ENCODE measurements at places on chromosomes 6 and 20.

DNA sequence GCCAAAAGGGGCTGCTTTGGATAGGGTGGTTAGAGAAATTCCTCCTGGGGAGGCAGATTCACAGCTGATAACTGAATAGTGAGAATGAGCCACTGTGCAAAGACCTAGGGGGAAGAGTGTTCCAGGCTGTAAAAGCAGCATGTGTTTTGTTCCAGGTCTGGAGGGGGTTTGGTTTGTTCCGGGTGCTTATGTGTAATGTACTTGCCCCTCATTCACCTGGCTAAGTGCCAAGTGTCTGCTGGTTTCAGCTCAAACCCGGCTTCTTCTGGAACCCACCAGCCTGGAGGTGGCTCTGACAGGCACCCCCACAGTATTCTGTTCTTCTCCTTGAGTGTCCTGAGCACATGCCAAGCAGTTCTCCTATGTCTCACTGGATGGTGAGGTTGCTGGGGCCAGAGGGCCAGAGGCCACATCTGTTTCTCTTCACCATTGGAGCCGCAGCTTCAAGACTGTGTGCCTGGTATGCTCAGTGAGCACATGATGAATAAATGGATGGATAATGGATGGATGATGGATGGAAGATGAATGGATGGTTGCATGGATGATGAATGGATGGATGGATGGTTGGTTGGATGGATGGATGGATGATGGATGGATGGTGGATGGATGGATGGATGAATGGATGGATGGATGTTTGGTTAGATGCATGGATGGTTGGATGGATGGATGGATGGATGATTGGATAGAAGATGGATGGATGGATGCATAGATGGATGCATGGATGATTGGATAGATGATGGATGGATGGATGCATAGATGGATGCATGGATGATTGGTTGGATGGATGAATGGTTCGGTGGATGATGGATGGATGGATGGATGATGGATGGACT lies 227.6 kb downstream of the BMP7 start:
- DNase-seq: no peak

DNA sequence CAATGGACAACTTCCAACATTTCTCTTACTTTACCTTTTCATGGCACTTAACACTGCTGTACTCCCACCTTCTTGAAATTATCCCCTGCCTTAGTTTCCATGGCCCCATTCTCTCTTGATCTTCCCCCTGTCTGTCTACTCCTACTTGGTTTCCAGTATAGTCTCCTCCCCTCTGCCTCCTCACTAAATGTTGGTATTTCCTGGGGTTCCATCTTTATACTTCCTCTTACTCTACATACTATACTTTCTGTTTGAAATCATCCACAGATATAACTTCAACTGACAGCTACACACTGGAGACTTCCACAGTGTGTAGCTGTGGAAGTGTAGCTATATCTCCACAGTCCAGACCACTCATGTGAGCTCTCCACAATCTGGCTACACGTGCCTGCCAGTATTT lies 13.5 kb downstream of the ZHX3 start:
- no peak for DNase-seq

DNA sequence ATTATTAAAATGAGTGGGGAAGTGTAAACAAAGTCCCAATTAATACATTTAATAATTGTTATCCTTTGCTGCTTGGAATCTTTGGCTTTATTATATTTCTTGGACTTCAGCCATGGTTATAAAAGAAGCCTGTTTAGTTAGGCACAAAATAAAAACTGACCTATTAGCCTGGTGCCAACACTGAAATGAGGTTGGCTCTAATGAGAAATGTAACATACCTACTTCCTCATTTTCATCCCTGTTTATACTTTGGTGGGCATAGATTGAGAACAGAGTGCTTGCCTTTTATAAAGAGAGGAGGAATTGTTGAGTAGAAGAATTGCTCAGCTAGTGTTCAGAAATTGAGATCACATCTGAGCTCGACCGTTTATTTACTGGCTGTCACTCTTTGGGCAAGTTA lies 471.3 kb downstream of the UTRN start:
- no peak for DNase-seq

- no peak for DNase-seq
Measured at GRCh38 chr6:145733810-145734209, 1.5 kb downstream of the EPM2A start.

DNA sequence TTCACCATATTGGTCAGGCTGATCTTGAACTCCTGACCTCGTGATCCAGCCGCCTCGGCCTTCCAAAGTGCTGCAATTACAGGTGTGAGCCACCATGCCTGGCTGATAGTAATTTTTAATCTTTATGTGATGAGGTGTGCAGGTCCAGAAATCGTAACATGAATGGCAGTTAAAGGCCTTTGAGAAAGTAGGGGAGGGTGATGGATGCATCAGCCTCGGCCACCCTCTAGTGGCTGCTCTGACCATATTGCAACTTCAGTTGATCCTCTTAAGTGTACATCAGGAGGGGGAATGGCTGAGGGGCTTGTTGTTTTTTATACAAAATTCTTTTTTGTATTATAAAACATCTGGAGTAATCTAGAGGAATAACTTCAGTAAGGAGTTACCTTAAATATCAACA lies 193.0 kb downstream of the ZFAND3 start:
- DNase-seq: no peak

- DNase-seq: no peak
Measured at GRCh38 chr6:122677406-122677805, 67.2 kb downstream of the PKIB start.

DNA sequence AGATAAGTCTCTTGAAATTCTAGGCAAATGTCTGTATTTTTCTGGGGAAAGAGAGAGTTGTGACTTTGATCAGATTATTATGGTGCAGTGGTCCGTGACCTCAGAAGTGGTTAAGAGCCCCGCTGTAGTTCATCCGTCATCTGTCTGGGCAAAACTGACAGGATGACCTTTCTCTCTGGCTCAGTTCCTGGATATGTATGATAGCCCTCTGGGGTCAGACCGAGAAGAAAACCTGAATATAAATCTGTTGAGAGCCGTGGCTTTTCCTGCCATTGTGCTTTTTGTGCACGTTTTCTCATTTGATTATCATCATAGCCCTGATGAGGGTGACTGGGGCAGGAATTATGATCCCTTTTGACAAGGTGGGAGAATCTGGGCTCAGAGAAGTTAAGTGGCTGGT lies 26.5 kb downstream of the GHRH start:
- DNase-seq: no peak

GRCh38 chr6:3208098-3208774 lies 19.2 kb downstream of the TUBB2B start:
- no peak for DNase-seq

DNA sequence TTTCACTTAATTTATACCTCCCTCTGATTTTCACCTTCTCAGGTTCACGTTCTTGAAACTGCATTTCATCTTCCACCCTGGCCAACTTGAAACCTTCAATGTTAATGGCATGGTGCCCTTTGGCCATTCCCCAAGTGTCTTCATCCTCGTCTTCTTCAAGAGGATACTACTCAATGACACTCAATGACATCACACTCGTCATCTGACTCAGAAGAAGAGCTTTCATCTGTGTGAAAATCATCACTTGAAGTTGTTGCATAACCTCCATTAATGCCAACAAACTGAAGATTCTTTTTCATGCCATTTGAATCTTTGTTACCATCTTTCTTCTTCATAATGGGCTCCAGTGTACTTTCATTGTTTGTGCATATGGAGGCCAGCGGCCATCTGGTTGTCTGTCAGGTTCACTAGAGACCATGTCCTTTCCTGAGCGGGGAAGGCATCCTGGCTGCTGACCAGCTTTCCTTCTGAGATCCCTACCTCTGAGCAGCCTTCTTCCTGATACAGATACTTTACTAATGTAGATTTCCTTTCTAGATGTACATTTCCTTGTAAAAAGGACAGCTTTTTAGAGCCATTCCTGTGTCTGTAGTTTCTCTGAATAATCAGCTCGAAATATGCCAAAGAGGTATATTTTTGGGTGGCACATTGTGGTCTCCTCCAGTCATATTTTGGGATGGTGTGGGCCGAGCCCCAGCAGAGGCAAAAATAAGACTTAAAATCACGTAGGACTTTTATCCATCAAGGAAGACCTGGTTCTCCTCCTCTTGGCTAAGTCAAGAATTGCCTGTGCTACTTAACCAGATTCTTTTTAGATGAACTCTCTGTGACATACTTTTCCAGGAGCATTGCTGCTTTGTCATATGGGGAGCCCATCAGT lies 21.3 kb downstream of the TRMT6 start:
- no peak for DNase-seq

GRCh38 chr6:111520524-111520923 lies 37.5 kb upstream of the REV3L start:
- no peak for DNase-seq

GRCh38 chr6:95249175-95249574 lies 328.2 kb upstream of the MANEA start:
- no peak for DNase-seq

DNA sequence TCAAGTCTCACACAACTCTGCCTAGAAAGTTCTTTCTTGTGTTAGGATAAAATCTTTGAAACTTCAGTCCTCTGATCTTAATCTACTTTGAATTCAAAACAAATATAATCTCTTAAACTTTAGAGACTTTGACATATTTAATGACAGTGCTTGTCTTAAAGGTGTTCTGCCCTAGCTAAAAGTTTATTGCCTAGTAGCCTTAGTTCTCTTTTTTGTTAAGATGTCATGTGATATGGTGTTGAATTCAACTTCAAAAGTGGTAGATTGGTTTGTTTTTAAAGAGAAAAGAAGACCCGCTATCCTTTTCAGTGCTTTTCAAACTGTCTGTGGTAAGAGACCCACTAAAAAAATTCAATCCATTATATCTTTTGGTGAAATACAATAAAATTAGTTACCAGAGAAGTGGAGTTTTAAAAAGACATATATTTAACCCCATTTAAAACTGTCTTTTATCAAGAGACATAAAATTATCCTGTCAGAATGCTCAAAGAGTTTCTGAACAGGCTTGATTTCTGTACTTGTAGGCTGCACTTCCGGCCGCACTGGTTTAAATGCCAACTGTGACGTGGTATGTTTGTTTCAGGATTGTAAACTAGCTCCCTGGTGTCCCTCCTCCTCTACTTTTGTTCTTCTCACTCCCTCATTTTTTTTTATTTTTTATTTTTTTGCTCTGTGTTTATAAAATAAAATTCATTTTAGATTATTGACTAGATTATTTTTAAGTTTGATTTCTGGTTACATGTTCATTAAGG lies 76.5 kb downstream of the QKI start:
- no peak for DNase-seq

Data from 8988T (cell line).